Globus pallidus (tissue), 1 donor: ENCODE measurements at places on chromosomes 7 and 10.

- peak; percentile 38 for DNase-seq
Measured at GRCh38 chr7:20440472-20441105, 109.9 kb downstream of the ITGB8 start.

DNA sequence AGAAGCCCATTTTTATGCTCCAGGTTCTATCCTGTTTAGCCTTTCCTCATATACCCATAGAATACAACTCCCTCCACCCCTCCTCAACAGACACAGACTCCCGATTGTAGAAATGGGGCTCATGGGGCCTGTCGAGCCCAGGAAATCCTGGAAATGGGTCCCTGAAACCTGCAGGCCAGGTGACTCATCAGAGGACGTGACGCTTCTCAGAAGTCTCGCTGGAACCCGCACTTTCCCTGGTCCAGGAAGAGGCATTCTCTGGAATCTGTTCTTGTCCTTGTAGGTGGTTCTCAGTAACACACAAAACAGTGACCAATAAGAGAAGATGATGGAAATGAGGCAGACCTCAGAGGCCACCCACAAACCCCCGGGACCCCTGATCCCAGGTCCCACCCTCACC is 244.8 kb upstream of the PPP2R2D start:
- no peak for DNase-seq

- DNase-seq, result no peak
Measured at GRCh38 chr10:84012831-84013458, 126.4 kb upstream of the GHITM start.

DNA sequence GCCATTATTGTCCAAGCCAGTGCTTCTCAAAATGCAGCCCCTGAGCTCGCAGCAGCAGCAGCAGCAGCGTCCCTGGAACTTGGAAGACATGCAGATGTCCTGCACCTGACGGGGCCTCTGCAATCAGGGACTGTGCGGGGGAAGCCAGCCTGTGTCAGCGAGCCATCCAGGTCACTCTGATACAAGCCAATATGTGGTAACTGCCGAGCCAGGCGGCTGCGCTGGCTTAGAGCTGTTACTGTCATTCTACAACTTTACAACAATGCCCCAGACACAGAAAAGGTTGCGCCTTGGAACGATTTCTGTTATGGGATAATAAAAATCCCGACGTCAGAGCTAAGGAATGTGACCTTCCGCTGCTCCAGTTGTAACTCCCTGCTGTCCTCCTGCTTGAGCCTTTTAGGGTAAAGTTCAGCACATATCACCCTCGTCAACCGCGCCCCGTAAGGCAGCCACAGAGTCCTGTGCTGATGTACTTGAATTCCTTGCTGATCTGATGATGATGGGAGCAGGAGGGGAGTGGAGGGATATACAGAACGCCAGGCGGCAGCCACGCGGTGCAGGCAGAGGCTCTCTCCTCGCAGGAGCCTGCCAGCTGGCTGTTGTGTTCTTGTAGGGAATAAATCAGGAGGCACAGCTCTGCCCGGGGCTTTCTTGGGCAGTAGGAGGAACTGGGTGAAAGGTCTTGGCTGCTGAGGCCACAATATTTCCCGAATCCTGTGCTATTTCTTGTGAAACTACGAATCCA is 20.0 kb upstream of the CRYGN start:
- DNase-seq, result peak; percentile 74
